ENCODE measurements at places on chromosomes 13 and 19. TPM values are rescaled to one million over a fixed set of nuclear protein-coding genes. Genes with fewer than 3 reads are reported as not detected.

Gene MARK4
- 30.9 TPM for total RNA-seq

Gene KLK15
- total RNA-seq = not detected

Gene NLRP9
- 0.09 TPM for total RNA-seq

DNA sequence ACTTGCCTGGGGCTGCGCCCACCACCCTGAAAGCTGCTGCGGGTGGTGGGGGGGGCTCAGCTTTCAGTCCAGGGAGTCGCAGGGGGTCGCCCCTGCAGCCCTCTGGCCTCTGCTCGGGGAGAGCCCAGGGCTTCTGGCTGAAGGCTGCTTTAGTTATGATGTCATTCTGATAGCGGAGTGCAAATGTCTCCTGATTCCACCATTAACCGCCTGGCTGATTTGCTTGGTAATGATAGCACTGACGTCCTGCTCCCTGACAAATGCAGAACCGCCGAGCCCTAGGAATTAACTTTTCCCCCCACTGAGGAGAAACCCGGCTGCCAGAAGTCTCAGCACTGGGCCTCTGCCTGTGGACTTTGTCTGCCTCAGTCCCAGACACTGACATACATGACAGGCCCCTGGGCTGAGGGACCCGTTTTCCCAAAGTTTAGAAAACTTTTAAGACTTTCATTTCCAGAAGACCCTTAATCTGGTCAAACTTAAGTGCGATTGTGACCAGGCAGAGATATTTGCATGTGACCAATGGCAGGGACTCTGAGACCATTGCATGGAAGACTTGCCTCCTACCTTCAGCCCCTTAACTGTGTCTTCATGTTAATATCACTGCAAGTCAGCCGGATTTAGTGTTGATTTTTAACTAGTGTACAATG, 142.5 kb upstream of the ZNF536 start:
- DNase-seq = no peak

GRCh38 chr19:4206818-4207484, 22.4 kb upstream of the EBI3 start:
- DNase-seq = no peak

Gene MYPOP
- total RNA-seq = 8.3 TPM

- no peak for DNase-seq
These were observed 4.1 kb downstream of the KATNAL1 start for GRCh38 chr13:30303269-30303668.

DNA sequence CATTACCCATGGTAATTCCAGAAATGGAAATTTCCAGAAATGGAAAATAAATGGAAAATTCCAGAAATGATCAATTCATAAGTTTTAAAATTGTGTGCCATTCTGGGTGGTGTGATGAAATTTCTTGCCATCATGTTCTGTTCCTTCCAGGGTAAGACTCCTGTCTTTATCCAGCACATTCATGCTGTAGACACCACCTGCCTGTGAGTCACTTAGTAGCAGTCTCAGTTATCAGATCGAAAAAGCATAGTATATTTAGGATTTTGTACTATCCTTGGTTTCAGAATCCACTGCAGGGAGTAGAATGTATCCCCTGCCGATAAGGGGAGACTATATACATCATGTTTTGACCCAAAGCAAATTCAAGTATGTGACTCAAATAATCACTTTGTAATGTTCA, 26.7 kb upstream of the CSNK1A1L start:
- DNase-seq = no peak

Gene ZNF808
- total RNA-seq = 22.5 TPM

DNA sequence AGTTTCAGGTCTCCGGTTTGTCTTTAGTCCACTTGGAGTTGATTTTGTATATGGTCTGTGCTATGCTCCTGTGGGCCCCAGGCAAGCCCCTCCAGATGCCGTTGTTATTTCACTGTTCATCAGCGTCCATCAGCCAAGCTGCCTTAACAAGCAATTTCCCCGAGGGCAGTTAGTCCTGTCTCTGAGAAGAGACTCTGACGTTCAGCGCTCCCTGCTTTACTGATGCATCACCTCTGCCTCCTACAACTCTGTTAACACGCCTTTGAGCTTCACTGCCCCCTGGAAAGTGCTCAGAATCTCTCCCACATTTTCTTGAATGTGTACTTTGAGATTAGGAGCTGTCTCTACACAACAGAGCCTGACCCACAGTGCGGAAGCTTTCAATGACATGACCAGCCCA, 41.8 kb upstream of the UBAC2 start:
- no peak for DNase-seq

Gene TMEM190
- not detected for total RNA-seq

DNA sequence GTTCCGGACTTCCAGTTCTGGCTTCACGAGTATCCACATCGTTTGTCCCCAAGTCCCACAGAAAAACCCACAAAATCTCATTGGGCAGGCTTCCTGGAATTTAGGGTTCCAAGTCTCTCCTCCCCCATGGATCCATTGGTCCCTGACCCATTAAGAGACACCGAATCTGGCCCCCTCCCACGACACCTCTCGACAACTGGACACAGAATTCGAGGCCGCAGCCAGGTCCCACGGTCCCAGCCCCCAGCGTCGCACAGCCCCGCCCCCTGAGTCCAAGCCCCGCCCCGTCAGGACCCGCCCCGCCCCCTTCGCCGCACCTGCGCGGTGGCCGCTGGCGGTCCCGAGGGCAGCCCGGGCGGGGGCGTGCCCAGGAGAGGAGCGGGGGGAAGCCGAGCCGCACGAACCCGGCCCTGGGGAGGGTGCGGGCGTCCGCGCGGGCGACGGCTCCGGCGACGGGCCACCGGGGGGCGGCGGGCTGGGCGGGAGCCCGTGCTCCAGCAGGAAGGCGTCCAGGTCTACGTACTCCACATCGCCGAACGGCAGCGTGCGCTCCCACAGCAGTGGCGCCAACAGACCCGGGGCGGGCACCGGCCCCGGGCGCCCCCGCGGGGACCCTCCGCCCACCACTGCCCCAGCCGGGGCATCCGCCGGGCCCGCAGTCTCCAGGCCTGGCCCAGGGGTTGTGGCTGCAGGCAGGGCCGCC, 1.8 kb downstream of the DBP start:
- DNase-seq = peak; percentile 80

- no peak for DNase-seq
These were observed 907 bp downstream of the ZNF569 start for GRCh38 chr19:37466277-37466797.

Gene ATP4A
- not detected for total RNA-seq

All from activated naive CD4-positive, alpha-beta T cell treated with anti-CD3 and anti-CD28 coated beads, Interleukin-2, amount 50 U/mL, for 72 hours (primary cell).